Prostate gland (tissue), 2 donors: ENCODE measurements at places on chromosomes 5 and 9. TPM values are rescaled to one million over a fixed set of nuclear protein-coding genes. Genes with fewer than 3 reads are reported as not detected.
A peak's percentile ranks its signal among the peaks of the same experiment; 100 is the strongest.

- no peaks in the 10 kb centered on the region for H3K4me1 ChIP-seq
- no peak overlapping the region for H3K4me3 ChIP-seq
- H3K27me3 ChIP-seq = no peaks in the 10 kb centered on the region
- no peak overlapping the region for H3K27ac ChIP-seq
- DNase-seq = no peak
These were observed 88.6 kb downstream of the LMX1B start for GRCh38 chr9:126702151-126703001.

- H3K4me3 ChIP-seq = peak overlapping the region; percentile 74
- H3K4me1 ChIP-seq = no peaks in the 10 kb centered on the region
- H3K36me3 ChIP-seq = no peaks in the 10 kb centered on the region
- DNase-seq = no peak
- peak overlapping the region; percentile 91 for H3K27ac ChIP-seq
These were observed 536 bp upstream of the PPIC start for GRCh38 chr5:123037104-123037418.

PHF24 gene
- not detected for total RNA-seq

- DNase-seq = no peak
- H3K4me1 ChIP-seq = no peaks in the 10 kb centered on the region
- no peaks in the 10 kb centered on the region for H3K27me3 ChIP-seq
- no peaks in the 10 kb centered on the region for H3K36me3 ChIP-seq
- H3K4me3 ChIP-seq = no peak overlapping the region
- no peak overlapping the region for H3K27ac ChIP-seq
These were observed 50.7 kb upstream of the SHB start for GRCh38 chr9:38119560-38120236.

- no peak overlapping the region for H3K27ac ChIP-seq
- no peak overlapping the region for H3K4me3 ChIP-seq
- no peaks in the 10 kb centered on the region for H3K27me3 ChIP-seq
- no peaks in the 10 kb centered on the region for H3K36me3 ChIP-seq
- H3K4me1 ChIP-seq = peaks cover 4% of the 10 kb centered on the region
- no peak for DNase-seq
These were observed 9.8 kb upstream of the CCDC69 start for GRCh38 chr5:151233616-151234085.
